ENCODE measurements at places on chromosomes 2 and 18. TPM values are rescaled to one million over a fixed set of nuclear protein-coding genes. Genes with fewer than 3 reads are reported as not detected.

DNA sequence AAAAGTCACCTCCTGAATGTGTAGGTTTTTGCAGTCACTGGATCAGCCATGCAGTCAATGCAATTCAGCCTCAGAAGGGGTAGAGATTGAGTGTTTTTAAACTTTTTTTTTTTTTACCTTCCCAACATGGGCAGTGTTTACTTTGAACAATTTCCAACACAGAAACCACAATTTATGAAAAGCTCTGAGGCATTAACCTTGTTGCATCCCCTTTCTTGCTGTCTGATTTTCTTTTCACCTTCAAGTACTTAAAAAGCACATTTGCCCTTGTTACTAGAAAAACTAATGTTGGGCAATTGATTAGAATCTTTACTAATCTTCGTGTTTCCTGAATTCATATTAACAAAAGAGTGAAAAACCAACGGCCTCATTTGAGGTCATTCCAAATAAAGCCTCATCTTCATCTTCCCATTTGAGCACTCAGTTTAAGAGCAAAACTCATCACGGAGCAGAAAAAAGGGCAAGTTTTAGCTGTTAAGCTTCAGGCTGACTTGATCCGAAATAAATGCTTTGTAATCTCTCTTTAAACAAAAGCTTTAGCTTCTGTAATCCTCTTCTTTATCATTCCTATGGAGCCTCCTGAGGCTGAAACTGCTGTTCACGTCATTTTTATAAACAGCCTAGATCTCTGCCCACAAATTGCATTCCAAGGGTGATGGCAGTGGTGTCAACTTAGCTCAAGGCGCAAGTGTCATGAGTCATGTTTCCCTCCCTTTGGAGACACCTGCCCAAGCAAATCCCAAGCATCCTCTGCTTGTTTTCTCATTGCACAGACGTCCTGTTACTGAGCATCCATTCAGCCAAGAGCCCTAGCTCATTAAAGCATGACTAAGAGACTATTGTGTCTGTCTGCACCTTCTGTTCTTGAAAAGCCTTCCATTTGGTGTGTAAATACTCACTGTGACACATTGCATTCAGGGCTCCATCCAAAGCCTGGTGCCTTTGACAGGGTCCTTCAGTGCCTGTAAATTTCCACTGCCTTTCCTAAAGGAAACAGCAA lies 107.7 kb downstream of the HNMT start:
- H3K4me3 ChIP-seq, result no peak overlapping the region
- H3K27me3 ChIP-seq, result no peaks in the 10 kb centered on the region
- DNase-seq, result no peak
- no peaks in the 10 kb centered on the region for H3K4me1 ChIP-seq
- H3K27ac ChIP-seq, result no peak overlapping the region

DNA sequence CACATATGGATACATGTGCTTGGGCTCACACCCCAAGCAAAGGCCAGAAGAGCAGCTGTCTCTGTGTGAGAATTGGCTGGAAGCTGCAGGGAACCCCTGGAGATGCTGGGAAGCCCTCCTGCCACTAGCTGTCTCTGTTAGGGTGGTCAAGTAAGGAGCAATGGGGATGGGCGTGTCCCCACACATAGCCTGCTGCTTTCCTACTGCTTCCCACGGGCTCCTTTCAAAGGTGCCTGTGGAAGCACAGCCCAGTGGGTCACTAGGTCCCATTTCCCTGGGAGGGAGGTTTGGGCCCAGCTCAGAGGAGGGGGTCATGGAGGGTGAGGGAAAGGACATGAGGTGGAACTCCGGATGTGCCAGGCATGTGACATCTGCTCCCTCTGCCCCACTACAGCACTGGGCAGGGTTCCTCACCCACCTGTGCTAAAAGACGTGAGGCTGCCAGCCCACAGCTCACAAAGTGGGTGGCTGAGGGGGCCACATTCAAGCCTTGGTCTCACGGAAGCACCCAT lies 24.4 kb upstream of the MAL start:
- H3K4me1 ChIP-seq, result no peaks in the 10 kb centered on the region
- no peak overlapping the region for H3K27ac ChIP-seq
- no peak overlapping the region for H3K4me3 ChIP-seq
- peaks cover 21% of the 10 kb centered on the region for H3K27me3 ChIP-seq
- no peak for DNase-seq
- no peaks in the 10 kb centered on the region for H3K36me3 ChIP-seq

DNA sequence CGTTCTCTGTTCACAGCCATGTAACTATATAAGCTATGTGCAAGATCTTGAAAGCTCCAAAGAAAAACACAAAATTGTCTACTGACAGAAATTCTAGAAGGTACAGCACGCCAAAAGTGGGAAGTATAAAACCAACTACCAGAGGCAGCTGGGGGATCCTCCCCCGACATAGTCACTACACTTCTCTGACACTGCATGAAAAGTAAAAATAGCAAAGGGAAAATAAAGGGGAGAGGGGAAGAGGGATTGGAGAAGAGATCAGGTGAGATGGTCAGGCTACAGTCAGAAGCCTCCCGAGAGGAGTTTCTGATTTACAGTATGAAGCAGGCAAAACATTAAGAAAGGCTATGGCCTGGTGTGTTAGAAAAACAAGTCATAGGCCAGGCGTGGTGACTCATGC lies 39.8 kb upstream of the PCBP1 start:
- H3K27me3 ChIP-seq, result no peaks in the 10 kb centered on the region
- H3K4me3 ChIP-seq, result no peak overlapping the region
- no peaks in the 10 kb centered on the region for H3K36me3 ChIP-seq
- H3K4me1 ChIP-seq, result no peaks in the 10 kb centered on the region
- H3K27ac ChIP-seq, result peak overlapping the region; percentile 2

DNA sequence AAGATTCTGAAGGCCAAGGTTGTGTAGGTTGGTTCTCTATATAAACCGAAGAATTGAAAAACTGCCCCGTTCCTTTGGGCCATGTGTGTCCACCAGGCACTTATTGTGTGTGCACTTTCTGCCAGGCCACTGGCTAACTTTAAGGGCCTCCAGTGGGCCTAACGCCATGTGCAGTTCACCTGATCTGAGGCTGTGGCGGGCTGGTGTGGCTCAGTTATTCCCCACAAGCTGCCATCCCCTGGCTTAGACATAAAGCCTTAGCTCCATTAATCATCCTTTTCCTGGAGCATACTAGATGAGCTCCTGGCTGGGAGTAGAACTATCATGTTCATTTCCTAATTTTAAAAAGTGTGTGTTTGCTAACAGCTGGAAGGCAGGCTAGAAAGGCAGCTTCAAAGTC lies 304.1 kb upstream of the TNP1 start:
- no peak overlapping the region for H3K27ac ChIP-seq
- no peaks in the 10 kb centered on the region for H3K36me3 ChIP-seq
- H3K27me3 ChIP-seq, result no peaks in the 10 kb centered on the region
- no peaks in the 10 kb centered on the region for H3K4me1 ChIP-seq
- H3K4me3 ChIP-seq, result no peak overlapping the region

DNA sequence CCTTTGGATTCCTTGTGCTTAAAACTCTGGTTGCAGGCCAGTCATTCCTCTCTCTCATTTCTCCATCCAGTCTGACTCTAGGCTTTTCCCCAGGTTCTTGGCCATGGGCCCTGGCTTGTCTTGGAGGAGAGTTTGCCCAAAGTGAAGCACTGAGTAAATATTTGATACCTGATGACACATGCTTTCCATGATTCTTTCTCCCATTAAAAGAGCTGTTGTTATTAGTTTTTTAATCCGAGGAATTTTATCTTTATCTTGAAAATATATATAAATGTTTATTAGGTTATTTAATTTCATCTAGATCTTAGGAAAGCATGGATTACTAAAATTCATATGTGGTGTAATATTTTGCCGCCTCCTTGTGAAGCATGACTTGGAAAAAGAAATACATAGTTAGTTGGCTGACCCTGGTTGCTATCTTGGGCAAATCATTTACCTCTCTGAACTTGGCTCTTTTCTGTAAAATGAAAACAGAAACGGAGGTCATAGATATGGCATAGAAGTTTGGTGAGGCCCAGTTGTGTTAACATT lies 650.1 kb downstream of the SLC4A3 start:
- H3K27me3 ChIP-seq, result no peaks in the 10 kb centered on the region
- no peaks in the 10 kb centered on the region for H3K36me3 ChIP-seq
- H3K27ac ChIP-seq, result no peak overlapping the region
- H3K4me3 ChIP-seq, result no peak overlapping the region

DNA sequence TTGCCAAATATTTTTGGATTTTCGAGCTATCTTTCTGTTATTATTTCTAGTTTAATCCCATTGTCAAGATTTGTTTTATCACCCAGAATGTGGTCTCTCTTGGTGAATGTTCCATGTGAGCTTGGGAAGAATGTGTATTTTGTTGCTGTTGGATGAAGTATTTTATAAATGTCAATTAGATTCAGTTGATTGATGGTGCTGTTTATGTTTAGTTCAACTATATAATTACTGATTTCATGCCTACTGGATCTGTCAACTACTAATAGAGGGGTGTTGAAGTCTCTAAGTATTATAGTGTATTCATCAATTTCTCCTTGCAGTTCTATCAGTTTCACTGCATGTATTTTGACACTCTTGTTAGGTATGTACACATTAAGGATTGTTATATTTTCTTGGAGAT lies 34.7 kb upstream of the RMND5A start:
- H3K27ac ChIP-seq, result no peak overlapping the region

GRCh38 chr2:30923623-30924022 lies 116.4 kb upstream of the CAPN13 start:
- no peaks in the 10 kb centered on the region for H3K36me3 ChIP-seq
- no peak overlapping the region for H3K27ac ChIP-seq
- no peak overlapping the region for H3K4me3 ChIP-seq
- no peaks in the 10 kb centered on the region for H3K4me1 ChIP-seq
- no peak for DNase-seq
- no peaks in the 10 kb centered on the region for H3K27me3 ChIP-seq

GRCh38 chr2:166331468-166331867 lies 44.3 kb downstream of the SCN9A start:
- no peak overlapping the region for H3K27ac ChIP-seq
- H3K36me3 ChIP-seq, result no peaks in the 10 kb centered on the region

GRCh38 chr18:74508366-74508765 lies 12.2 kb downstream of the CNDP2 start:
- peaks cover 5% of the 10 kb centered on the region for H3K4me1 ChIP-seq
- no peak for DNase-seq
- H3K27me3 ChIP-seq, result no peaks in the 10 kb centered on the region
- H3K4me3 ChIP-seq, result no peak overlapping the region
- H3K27ac ChIP-seq, result no peak overlapping the region

DNA sequence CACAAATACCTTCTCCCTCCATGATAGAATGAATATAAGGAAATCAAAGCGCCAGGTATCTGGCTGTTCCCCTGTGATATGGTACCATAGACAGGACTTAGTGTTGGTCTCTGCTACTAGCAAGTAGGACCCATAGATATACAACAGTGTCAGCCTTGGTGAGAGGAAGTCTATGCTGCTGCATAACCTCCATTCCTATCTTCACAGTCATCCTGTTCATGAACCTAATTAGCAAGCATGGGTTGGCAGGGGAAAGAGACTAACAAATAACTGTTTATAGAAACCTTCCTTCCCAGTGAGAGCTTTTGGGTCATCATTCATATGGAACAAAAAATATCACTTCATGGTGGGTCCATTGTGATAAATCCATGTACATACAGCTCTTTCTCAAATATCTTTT lies 188.9 kb upstream of the FAM98A start:
- DNase-seq, result no peak
- H3K27me3 ChIP-seq, result no peaks in the 10 kb centered on the region
- H3K4me1 ChIP-seq, result no peaks in the 10 kb centered on the region
- H3K4me3 ChIP-seq, result no peak overlapping the region
- no peaks in the 10 kb centered on the region for H3K36me3 ChIP-seq
- no peak overlapping the region for H3K27ac ChIP-seq

GRCh38 chr2:121049131-121049530 lies 235.9 kb downstream of the TFCP2L1 start:
- H3K36me3 ChIP-seq, result no peaks in the 10 kb centered on the region
- H3K27ac ChIP-seq, result no peak overlapping the region
- no peaks in the 10 kb centered on the region for H3K27me3 ChIP-seq
- DNase-seq, result no peak
- H3K4me3 ChIP-seq, result no peak overlapping the region
- no peaks in the 10 kb centered on the region for H3K4me1 ChIP-seq

GRCh38 chr2:10768063-10768507 lies 44.5 kb downstream of the PDIA6 start:
- peaks cover 2% of the 10 kb centered on the region for H3K4me1 ChIP-seq
- no peaks in the 10 kb centered on the region for H3K27me3 ChIP-seq
- DNase-seq, result no peak
- no peak overlapping the region for H3K4me3 ChIP-seq

DNA sequence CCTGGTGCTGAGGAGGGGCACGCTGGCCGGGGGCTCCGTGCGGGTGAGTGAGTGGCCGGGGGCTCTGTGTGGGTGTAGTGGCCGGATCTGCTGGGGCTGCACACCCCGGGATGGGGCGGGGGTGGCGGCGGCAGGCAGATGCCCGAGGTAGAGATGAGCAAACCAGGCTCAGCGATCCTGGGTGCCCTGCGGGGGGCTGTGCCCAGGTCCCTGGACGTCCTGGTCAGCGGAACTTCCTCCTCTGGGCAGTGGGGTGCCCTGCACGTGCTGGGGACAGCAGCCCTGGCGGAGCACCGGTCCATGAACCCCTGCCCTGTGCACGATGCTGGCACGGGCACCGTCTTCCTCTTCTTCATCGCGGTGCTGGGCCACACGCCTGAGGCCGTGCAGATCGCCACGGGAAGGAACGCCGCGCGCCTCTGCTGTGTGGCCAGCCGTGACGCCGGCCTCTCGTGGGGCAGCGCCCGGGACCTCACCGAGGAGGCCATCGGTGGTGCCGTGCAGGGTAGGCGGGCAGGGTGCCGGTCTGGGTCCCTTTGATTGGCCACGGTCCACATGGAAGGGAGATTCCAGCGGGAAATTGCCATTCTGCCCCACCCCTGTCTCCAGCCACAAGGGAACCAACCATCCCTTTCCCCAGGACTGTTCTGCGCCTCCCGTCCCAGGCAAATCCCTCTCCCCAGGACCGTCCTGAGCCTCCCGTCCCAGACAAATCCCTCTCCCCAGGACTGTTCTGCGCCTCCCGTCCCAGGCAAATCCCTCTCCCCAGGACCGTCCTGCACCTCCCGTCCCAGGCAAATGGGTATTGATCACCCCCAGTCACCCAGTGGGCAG lies 5.9 kb downstream of the NEU4 start:
- DNase-seq, result no peak
- H3K27me3 ChIP-seq, result no peaks in the 10 kb centered on the region
- no peak overlapping the region for H3K4me3 ChIP-seq
- H3K36me3 ChIP-seq, result no peaks in the 10 kb centered on the region
- H3K4me1 ChIP-seq, result peaks cover 4% of the 10 kb centered on the region
- H3K27ac ChIP-seq, result no peak overlapping the region

GRCh38 chr2:28356095-28356911 lies 36.4 kb upstream of the FOSL2 start:
- peaks cover 48% of the 10 kb centered on the region for H3K4me1 ChIP-seq
- no peak overlapping the region for H3K4me3 ChIP-seq
- no peaks in the 10 kb centered on the region for H3K36me3 ChIP-seq
- H3K27ac ChIP-seq, result peak overlapping the region; percentile 80

- DNase-seq, result no peak
- H3K27me3 ChIP-seq, result no peaks in the 10 kb centered on the region
- no peak overlapping the region for H3K27ac ChIP-seq
Measured at GRCh38 chr2:158120102-158120501, 18.4 kb downstream of the UPP2 start.

PSMA8 gene
- total RNA-seq, result not detected

ZNF396 gene
- 11.6 TPM for total RNA-seq

POTEJ gene
- not detected for total RNA-seq

MATN3 gene
- not detected for total RNA-seq

SP100 gene
- 113 TPM for total RNA-seq

FZD7 gene
- total RNA-seq, result 14.5 TPM

All from transverse colon (tissue), 4 donors.